ENCODE measurements at places on chromosomes 6 and 20.

DNA sequence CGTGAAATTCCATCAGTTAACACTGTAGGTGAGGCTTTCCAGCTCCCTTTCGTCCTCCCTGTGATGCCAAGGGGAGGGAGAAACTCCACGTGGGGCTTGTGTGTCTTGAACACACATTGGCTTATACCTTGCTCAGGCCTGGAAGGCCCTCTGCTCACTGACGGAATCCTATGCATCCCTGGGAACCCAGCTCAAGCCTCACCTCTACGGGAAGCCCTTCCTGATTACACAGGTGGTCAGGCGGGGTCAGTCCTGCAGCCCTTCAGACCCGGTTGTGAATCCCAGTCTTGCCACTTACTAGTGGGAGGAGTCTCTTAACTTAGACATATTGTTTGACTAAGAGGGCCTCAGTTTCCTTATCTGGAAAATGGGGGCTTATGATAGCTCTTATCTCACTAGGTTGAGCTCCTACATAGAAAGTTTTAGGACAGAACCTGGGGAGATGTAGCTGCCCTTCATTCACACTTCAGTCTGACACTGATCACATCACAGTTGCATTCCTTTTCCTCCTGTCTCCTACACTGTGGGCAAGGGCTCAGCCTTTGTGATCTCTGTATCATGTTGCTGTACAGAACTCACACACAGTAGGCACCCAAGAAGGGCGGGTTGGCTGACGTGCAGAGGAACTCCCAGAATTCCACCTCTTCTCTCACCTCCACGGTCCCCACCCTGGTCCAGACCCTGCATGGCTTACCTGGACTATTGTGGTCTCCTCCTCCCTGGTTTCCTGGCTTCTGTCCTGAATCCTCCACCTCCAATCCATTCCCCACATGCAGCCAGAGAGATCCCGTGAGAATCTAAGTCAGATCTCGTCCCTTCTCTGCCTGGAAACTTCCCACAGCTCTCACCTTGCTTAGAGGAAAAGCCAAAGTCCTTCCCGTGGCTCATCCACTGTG is 129.6 kb downstream of the CEBPB start:
- no peak for DNase-seq

DNA sequence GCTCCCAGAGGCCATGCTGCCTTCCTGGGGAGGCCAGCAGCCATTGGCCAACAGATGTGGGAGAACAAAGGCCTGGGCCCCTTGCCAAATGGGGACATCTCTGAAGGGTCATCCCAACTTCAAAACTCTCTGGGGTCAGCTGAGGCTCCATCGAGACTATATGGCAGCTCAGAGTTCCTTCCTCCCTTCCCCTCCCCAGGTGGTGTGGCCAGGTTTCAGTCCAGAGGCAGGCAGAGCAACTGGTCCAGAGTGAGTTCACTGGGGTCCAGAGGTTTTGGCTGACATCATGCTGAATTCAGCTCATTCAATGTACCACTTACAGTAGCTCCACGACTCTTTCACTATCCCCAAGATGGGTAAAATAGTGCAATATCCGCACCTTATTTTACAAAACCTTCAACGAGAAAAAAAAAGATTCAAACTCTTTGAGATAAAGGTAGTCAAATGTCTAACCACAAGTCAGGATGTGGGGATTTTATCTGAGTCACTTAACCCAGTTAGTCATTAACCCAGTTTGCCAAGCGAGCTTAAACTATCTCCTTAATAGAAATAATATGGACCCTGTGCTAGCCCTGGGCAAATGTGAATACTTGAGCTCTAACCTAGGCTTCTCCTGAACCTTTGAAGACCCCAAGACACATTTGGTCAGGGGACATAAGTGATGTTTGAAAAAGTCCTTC is 108.4 kb upstream of the PLEKHG1 start:
- no peak for DNase-seq

DNA sequence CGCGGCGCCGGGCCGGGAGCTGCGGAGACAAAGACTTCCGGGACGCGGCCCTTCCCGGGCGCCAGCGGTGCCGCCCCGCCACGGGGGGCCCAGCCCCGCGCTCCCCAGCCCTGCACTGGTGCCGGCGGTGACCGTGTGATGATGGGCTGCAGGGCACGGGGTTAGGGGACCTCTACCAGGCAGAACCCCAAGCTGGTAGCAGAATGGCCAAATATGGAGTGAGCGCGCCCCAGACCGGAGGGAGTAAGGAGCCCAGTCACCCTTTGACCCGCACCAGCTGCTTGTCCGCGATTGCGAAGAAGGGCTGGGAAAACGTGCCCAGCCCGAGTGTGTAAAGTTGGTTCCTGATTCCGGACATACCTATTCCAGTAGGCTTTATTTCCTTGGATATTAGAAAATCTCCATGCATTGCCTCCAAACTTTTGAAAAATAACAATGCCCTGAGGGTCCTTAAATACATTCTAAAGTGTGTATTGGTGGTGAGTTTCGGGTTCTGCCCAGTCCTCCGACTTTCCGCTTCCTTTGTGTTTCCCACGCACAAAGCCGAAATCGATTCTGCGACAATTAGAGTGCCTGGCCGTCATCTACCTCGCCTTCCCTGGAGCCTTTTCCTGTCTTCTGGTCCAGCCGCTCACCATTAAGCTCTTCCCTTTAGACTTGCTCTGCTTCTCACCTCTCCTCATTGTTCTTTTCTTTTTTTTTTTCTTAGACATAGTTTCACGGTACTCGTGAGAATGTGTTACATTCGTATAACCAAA is 1.1 kb downstream of the ABRACL start:
- no peak for DNase-seq

GRCh38 chr6:17022604-17023003 is 79.2 kb upstream of the STMND1 start:
- no peak for DNase-seq

GRCh38 chr6:44335631-44336030 is 6.8 kb upstream of the SPATS1 start:
- no peak for DNase-seq

DNA sequence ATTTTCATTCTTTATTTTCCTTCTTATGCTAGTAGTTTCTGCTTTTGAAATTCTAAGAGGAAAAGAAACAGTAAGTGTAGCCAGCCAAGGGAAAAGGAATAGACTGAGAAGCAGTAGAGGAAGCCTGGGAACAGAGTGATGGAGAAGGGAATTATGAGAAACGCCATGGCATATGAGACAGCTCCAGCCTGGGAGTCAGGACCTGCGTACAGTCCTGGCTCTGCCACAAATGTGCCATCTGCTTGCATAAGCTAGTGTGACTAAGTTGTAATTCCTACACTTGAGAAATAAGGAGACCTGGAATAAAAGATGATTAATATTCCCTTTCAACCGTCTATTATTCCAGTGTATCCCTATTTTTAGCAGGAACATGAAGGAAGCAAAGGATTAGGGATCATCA is 47.5 kb downstream of the OSTM1 start:
- DNase-seq, result no peak

DNA sequence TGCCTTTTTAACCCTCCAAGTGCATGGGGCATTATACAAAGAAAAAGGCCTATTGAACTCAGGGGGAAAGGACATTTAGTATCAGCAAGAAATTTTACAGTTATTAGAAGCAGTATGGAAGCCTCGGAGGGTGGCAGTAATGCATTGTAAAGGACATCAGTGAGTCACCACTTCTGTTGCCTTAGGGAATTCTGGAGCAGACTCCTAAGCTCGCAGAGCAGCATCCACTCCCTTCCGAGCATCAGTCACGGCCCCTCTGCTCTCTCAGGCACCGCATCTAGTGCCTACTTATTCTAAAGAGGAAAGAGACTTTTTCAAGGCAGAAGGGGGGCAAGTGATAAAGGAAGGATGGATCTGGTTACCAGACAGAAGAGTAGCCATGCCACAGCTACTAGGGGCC is 296.5 kb downstream of the RNGTT start:
- no peak for DNase-seq

DNA sequence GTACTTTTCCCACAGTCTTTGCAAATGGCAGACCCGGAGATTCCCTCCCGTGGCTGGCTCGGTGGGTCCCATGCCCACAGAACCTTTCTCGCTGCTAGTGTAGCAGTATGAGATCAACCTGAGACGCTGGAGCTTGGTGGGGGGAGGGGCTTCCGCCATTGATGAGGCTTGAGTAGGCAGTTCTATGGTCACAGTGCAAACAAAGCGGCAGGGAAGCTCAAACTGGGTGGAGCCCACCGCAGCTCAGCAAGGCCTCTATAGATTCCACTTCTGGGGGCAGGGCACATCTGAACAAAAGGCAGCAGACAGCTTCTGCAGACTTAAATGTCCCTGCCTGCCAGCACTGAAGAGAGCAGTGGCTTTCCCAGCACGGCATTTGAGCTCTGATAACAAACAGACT is 186.0 kb upstream of the KCNK16 start:
- no peak for DNase-seq

DNA sequence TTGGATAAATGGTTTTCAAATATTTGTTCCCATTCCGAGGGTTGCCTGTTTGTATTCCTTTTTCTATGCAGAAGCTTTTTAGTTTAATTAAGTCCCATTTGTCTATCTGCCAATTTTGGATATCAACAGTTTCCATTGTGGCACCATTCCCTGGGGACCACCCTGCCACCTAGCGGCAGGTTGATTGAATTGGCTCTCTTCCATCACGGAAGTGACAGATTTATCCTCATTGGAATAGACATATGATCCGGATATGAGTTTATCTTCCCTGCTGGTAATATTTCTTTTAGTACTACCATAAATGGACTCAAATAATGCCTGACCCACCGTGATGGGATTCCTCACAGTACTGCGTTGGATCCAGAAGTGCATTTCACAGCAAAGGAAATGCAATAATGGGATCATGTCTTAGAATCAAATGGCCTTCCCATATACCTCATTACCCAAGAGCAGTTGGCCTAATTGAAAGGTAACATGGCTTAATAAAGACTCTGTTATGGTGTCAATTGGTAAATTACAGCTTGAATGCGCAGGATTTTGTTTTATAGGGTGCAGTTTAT is 327.0 kb downstream of the BMP2 start:
- DNase-seq, result no peak

DNA sequence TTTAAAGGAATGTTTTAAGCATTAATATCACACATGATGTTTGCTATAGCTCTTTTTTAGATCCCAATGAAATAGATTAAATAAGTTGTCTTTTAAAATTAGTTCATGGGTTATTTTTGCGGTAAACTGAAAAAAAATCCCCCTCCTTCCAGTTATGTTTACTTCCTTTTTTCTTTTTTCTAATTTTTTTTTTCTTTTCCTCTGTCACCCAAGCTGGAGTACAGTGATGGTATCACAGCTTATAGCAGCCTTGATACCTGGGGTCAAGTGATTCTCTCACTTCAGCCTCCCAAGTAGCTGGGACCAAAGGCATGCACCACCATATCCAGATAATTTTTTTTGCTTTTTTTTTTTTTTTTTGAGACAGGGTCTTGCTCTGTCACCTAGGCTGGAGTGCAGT is 17.8 kb upstream of the SCAF8 start:
- no peak for DNase-seq

- no peak for DNase-seq
Observed at GRCh38 chr6:40276141-40276540, 311.0 kb downstream of the LRFN2 start.

- peak; percentile 84 for DNase-seq
Observed at GRCh38 chr6:31652925-31653724, 664 bp upstream of the BAG6 start.

- DNase-seq, result no peak
Observed at GRCh38 chr6:110484321-110484720, 7.9 kb upstream of the SLC22A16 start.

DNA sequence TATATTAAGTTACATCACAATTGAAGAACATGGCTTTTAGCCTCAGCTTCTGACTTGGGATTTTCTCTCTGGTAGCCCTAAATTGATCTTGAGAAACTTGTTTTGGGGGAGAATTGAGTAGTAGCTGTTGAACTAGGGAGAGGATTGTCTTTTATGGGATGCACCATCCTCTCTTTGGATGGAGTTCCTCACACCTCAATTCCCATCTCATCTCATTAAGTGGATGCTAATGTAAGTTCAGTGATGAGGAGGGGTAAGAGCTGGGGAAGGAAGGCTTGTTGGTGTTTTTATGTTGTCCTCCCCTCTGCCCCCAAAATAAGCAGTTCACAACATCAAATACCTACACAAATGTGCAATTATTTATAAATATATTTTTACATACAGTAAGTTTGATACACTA is 4.0 kb downstream of the GJA1 start:
- DNase-seq, result no peak

DNA sequence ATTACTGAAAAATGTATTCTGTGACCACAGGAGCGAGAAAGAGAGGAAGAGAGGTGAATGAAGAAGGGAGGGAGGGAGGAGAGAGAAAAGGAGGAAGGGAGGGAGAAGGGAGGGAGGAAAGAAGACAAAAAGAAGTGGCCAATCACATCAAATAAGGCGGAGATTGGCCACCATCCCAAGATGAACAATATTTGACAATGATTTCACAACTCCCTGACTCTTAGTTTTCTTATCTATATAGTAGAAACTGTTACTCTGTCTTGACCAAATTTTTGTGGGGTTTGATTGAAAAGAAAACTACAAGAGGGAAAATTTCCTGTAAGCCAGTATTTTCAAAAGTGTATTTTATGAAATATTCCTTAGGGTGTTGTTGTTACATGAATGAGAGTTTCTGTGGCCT is 52.6 kb downstream of the FOXA2 start:
- no peak for DNase-seq

DNA sequence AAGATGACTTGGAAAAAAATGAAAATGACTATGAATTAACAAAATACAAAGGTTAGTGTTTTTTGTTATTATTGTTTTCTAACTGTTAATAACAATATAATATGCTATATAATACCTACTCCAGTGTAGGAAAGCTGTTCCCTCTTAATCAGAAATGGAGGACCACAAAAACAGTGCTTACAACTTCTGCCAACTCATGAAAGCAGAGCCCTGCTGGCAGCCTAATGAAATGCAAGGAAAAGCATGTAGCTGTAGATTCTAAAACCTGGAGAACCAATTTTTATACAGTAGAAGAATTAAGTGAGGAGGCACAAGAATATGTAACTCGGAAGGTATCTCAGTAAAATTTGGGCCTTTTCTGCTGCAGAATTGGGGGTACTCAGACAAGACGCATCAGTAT is 29.4 kb downstream of the PHIP start:
- DNase-seq, result no peak

DNA sequence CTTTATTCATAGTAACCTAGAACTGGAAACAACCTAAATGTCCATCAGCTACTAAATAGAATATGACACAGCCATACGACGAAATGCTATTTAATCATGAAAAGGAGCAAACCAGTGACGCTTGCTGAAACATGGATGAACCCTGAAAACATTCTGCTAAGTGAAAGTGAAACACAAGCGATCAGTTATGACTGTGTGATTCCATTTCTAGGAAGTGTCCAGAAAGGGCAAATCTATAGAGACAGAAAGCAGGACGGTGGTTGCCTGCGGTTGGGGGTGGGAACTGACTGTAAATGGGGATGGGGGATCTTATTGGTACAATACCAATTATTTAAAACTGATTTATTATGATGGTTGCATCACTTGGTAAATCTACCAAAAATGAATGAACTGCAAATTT is 126.8 kb downstream of the IPCEF1 start:
- DNase-seq, result peak; percentile 63

GRCh38 chr6:137657351-137657911 is 163.2 kb upstream of the OLIG3 start:
- DNase-seq, result no peak

- no peak for DNase-seq
Observed at GRCh38 chr6:79430913-79431536, 106.2 kb downstream of the LCA5 start.

GRCh38 chr20:21118782-21119181 is 7.1 kb upstream of the KIZ start:
- DNase-seq, result no peak

- DNase-seq, result no peak
Observed at GRCh38 chr20:3652221-3652620, 11.0 kb downstream of the GFRA4 start.

GRCh38 chr6:39301606-39302005 is 12.6 kb downstream of the KCNK17 start:
- no peak for DNase-seq

GRCh38 chr6:44109212-44109611 is 18.0 kb downstream of the MRPL14 start:
- DNase-seq, result no peak

Measured in activated CD4-positive, alpha-beta T cell treated with anti-CD3 and anti-CD28 coated beads, Interleukin-2, amount 50 U/mL, for 4 hours (primary cell).